ENCODE measurements at places on chromosomes 13 and 19. TPM values are rescaled to one million over a fixed set of nuclear protein-coding genes. Genes with fewer than 3 reads are reported as not detected.

- no peak for DNase-seq
These were observed at the start of gene TYROBP for GRCh38 chr19:35908010-35908441. TSS of gene TYROBP (minus strand) at chr19:35908295. CDS start at chr19:35908228, 67 bp downstream.

DNA sequence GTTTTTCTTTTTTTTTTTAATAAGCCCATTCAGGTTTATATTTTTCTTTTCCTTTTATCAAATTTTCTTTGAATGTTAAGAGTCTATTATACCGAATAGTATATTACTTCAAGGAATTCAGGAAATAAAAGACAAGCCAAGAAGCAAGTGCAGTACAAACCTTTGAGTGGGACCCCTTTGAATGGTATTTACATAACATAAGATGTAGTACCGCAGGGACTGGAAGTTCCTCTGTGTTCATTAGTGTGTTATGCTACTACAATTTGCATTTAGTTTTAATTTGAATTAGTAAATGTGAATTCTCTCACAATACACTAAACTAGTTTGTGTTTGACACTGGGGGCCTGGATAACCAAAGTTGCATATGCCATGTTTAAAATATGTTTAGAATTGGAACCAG, 339.5 kb downstream of the DCT start:
- no peak for DNase-seq

Gene TEX101
- total RNA-seq: not detected

DNA sequence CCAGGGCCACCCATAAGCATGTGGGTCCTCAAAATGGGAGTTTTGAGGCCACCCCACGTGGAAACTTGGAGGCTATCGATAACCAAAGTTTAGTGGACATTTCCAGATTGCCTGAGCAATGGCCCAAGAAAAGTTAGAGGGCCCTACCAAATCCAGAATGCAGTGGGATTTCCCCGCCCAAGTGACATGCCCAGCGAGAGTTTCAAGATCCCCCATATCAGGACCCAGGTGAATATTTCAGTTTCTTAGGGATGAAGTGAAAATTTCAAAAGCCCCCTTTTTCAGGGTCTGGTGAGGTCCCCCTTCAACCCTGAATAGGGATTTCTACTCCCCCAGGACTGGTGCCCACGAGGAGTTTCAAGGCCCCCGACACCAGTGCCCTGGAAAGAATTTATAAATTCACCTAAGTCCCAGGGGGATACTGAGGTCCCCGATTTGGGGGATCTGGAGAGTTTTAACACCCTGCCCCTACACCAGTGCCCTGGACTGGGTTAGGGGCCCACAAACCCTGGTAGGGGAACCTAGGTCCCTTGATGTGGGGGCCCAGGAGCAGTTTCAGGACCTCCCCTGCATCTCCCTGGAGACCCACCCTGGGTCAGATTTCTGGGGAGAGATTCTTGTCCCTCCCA, 695 bp downstream of the BST2 start:
- no peak for DNase-seq

DNA sequence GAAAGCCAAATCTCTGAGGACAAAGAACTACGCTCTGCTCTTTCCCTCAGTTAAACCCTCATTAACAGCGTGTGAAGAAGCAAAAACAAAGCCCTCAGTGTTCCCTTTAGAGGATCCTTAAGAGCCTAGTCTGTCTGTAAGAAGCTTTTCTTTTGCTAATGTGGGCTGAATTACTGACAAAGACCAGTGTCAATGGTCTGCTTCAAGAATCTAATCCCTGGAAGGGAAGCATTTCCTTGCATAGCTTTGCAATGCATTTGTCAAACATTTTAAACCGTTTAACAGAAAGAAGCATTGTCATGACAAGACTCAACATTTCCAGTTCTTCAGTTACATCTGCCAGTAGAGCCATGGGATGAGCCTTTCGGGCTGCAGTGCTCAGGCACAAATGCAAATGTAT, 64.9 kb downstream of the EDNRB start:
- no peak for DNase-seq

Gene EFNB2
- total RNA-seq: 62.0 TPM

Gene GRIN2D
- total RNA-seq: 0.76 TPM

Gene B3GNT8
- 5.5 TPM for total RNA-seq

- DNase-seq: no peak
These were observed 297.9 kb downstream of the DCT start for GRCh38 chr13:94181461-94182107.
